ENCODE measurements at places on chromosomes 4 and X.

DNA sequence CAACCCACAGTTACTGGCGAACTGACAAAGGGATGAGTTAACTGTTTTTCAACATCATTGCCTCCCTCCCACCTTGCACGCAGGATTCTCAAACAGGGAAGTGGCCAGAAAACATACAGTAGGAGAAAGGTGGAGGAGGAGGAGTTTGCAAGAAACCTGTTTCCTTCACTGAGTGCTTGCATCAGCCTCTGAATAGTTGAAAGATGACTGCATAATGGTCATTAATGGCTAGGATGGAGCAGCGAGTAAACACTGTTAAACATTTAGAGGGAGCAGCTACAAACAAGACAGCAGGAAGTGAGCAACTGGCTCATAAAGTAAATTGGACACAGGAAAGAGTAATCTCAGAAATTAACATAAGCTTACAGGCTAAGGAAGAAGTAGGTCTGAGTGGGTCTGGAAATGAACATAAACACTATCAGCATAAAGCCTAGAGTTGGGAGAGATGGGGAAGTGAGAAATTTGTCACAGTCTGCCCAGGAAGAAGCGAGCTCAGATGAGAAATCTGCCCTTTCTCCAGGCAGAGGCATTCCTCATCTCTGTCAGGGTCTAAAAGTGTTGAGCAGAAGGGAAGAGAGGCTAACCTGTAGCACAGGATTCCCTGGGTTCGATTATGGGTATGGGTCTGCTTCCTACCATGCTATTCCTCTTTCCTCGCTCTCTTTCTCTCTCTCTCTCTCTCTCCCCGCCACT lies 38.6 kb downstream of the TRPC5OS start:
- DNase-seq, result no peak

- DNase-seq, result no peak
These were observed 133.4 kb downstream of the OPHN1 start for GRCh38 chrX:68299898-68300297.

GRCh38 chr4:107213880-107214279 lies 177.8 kb upstream of the DKK2 start:
- no peak for DNase-seq

- DNase-seq, result no peak
These were observed 15.3 kb upstream of the PDGFRA start for GRCh38 chr4:54213761-54214160.

- no peak for DNase-seq
These were observed 22.6 kb upstream of the CLCN4 start for GRCh38 chrX:10133980-10134676.

DNA sequence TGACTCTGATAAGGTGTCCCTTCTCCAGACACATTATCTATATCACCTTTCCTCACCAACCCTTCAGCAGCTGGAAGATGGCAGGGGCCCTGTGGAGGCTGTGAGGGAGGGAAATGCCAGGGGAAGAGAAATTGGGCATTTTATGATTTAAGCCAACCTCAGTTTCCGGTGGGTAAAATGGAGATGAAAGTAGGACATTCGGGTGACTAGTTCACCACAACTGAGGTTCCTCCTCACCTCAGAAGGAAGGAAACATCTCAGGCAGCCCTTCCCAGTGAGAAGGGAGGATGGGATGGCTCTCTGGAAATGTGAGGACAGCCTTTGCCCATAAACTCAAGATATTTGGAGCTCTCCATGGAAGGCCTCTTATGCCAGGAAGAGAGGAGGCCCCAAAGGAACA lies 251.5 kb downstream of the MID1IP1 start:
- no peak for DNase-seq

DNA sequence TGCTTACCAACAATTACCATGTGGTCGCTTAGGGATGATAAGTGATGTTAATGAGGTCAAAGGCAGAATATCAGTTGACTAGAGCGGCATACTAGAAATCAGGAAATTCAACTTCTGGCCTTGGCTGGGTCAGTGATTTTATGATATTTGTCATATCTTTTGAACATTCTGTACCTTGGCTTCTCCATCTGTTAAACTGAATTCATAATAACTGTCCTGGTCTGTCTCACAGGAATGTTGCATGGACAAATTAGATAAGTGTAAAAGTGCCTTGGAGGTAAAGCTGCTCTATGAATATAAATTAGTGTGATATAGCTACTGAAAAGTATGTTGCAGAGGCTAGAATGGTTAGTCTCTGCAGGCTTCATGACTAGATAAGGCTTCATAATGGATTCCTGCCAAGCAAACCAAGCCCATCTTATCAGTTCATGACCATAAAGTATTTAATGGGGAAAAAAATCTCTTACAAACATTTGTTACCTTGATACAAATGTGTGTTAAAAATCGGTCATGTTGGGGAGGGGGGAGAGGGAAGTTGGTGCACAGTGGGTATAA lies 104.6 kb upstream of the BMPR1B start:
- DNase-seq, result no peak

DNA sequence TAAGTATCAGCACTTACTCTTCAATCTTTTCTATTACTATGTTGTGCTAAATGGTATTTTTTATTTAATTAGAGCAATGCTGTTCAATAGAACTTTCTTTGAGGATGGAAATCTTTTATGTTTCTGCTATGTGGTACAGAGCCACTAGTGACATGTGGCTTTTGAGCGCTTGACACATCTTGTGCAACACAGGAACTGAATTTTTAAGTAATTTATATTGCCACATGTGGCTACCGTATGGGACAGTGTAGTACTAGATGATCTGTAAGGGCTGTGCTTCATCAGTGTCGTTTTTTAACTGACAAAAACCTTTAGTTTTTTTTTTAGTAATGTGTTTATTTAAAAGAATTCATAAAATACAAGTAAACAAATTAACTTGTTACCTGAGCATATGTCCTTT lies 22.4 kb downstream of the HPRT1 start:
- no peak for DNase-seq

- DNase-seq, result no peak
These were observed 265.0 kb upstream of the RPS6KA3 start for GRCh38 chrX:20531667-20532066.

DNA sequence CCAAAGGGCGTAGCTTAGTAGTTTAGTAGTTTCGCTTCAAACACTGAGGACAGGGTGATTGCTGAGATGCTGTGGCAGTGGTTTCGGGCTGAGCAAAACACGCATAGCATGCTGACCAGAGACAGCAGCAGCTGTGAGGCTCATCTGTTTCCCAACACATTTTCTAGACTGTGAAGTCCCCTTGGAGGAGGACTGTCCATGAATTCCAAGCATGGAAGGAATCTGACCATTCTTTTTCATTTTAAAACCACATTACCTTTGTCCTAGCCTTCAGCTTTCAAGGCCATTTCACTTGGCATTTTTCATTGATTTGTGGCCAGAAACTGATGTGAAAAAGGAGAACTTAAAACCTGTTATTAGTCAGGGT lies 240.9 kb downstream of the PALLD start:
- no peak for DNase-seq

DNA sequence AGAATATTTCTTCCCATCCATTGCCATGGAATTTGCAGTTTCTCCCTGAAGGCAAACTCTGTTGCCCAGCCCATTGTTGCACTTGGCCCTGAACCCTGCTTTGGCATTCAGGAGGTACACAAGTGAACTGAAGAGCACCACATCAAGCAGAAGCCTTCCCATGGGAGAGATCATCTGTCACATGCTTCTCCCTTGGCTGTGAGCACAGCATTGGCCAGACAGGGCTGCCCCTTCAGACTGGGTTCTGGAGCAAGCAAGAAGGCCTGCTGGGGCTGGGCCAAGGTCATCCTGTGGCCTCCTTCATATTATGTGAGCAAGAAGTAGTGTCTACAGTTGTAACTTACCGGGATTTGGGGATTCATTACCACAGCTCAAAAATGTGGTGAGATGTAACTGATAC lies 22.7 kb downstream of the SCML1 start:
- DNase-seq, result no peak

- DNase-seq, result no peak
These were observed 19.6 kb downstream of the SCD5 start for GRCh38 chr4:82779032-82779431.

GRCh38 chr4:80452768-80453167 lies 117.2 kb downstream of the CFAP299 start:
- DNase-seq, result no peak

DNA sequence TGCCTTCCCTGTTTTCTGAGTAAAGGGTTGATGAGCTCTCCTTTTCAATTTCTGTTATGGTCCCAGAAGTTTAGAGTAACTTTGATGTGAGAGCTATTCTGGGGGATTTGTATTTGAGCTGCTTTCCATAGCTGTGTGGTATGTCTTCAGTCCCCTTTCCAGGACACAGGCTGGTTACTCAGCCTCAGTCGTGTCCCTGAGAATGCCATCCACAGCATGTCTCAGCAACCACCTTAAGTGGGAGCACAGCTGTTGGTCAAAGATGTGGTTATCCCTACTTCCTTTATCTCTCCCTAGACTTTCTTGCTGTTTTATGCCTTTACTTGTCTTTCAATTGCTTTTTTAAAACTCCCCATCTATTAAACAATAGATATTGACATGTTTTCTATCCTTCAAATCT lies 37.8 kb downstream of the RNF175 start:
- DNase-seq, result no peak

DNA sequence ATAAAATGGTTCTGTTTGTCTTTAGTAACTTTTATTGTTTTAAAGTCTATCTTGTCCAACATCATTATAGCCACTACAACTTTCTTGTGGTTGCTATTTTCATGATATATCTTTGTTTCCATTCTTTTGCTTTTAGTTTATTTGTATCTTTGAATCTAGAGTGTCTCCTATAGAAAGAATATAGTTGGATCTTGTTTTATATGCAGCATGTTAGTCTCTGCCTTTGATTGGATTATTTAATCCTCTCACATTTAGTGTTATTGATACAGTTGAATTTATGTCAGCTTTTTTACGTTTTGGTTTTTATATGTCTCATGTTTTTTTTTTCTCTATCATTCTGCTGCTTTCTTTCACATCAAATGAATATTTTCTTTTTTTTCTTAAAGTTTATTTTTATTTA lies 98.1 kb downstream of the VSIG4 start:
- DNase-seq, result no peak

DNA sequence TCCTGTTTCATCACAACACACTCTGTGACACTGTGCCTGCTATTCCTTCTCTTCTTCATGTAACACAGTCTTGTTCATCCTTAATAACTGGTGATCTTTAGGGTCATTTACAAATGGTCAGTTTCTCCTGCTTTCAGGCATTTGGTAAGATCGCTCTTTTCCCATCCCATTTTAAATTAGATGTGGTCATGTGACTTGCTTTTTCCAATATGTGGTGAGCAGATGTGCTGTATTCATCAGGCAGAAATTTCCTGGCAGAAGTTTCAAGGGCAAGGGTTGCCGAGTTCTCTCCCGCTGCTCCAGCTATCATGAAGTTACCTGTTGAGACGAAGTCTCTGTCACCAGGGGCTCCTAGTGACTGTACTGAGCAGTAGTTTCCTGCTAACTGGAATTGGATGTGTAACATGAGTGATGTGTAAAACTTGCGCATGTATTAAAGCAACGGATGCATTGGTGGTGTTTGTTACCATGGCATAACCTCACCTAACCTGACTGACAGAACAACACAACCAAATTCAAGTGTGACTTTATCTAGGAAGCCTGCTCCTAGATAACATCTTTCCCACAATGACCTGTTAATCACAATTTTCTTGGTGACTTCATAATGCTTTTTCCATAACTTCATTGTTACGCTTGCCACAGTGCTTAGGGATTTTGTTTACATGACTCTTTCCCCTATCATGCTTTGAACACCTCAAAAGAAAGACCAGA lies 29.5 kb upstream of the BMPR1B start:
- no peak for DNase-seq

GRCh38 chr4:68855771-68856170 lies 40.0 kb downstream of the UGT2B10 start:
- no peak for DNase-seq

- no peak for DNase-seq
These were observed 110.6 kb upstream of the C1QTNF7 start for GRCh38 chr4:15317246-15317645.

- DNase-seq, result no peak
These were observed 30.3 kb downstream of the TLR10 start for GRCh38 chr4:38752372-38752940.

- DNase-seq, result no peak
These were observed 19.6 kb downstream of the ACSL1 start for GRCh38 chr4:184806229-184806550.

- no peak for DNase-seq
These were observed 136.2 kb downstream of the EVC2 start for GRCh38 chr4:5572114-5572513.

GRCh38 chr4:151043803-151044515 lies 28.9 kb upstream of the LRBA start:
- no peak for DNase-seq

DNA sequence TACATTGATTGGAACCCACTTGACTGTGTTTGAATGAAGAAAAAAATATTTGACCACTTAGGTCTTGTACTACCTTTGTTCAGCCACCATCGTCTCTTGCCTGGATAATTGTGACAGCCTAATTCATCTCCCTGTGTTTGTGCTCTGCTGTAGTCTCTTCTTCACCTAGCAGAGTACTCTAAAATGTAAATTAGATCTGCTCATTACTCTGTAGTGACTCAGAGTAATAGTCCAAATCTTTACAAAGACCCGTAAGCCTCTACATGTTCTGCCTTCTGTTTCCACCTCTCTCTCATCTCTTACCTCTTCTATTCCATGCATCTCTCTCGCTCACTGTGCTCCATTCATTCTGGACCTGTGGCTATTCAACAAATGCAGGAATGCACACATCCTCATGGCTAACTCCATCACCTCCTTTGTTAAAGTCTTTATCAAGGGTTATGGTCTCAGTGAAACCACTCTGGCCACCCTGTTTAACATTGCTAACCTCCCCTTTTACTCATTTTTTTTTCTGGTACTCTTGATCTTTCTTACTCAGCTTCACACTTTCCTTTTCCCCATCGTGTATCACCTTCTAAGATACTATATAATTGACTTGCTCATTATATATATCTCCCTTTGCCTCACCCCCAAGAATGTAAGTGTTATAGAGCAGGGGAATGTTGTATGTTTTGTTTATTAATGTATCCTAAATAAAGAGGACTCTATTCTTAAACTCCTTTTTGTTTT lies 98.4 kb downstream of the STIM2 start:
- DNase-seq, result no peak

DNA sequence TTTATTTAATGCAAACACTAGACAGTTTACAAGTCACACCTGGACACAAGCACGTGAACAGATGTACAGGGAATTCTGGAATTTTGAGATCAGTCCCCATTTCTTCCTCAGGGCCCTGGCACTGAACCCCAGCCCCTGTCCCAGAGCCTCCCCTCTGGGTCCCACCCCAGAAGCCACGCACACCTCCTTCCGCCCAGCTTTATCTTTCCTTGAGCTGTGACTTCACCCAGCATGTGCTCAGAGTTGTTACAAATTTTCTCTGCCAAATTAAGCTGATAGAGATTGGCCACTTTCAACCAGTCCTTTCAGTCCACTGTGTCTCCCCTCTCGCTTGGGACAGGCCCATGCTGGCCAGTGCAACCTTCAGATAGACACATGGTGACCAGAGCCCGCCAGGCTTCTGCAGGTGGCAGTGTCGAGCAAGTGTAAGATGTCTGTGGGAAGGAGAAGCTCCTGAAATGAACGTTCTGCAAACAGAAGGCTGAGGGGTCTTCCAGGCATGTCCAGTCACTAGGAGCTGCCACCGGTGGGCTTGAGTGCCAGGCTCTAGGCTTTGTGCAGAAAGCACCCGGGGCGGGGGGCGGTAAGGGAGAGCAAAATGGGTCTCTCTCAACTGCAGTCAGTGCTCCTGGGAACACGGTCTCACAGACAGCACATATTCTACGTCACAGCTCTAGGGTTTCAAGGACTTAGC lies 73.3 kb downstream of the MTMR1 start:
- no peak for DNase-seq

- no peak for DNase-seq
These were observed 64.7 kb upstream of the UBQLN2 start for GRCh38 chrX:56498756-56499155.

GRCh38 chr4:181258569-181258968 lies 984.6 kb upstream of the TENM3 start:
- no peak for DNase-seq

All from thoracic aorta (tissue), 2 donors.